ENCODE measurements at places on chromosomes 6 and 20. TPM values are rescaled to one million over a fixed set of nuclear protein-coding genes. Genes with fewer than 3 reads are reported as not detected.

The LAMA4 gene
- not detected for total RNA-seq

The CRISP3 gene
- not detected for total RNA-seq

The PNLDC1 gene
- total RNA-seq = 0.31 TPM

The RIPPLY2 gene
- total RNA-seq = not detected

The SGK2 gene
- 0.62 TPM for total RNA-seq

The SFT2D1 gene
- total RNA-seq = 57.2 TPM

The GLO1 gene
- 133 TPM for total RNA-seq

The OR2J3 gene
- total RNA-seq = not detected

The C6orf118 gene
- not detected for total RNA-seq

The CLPSL2 gene
- total RNA-seq = not detected

The CST9 gene
- total RNA-seq = not detected

The EPHA7 gene
- total RNA-seq = not detected

The RIPOR2 gene
- 68.7 TPM for total RNA-seq

The FAM209B gene
- total RNA-seq = 0.93 TPM

The GHRH gene
- not detected for total RNA-seq

The PHF3 gene
- 43.0 TPM for total RNA-seq

The LRRC73 gene
- total RNA-seq = 0.12 TPM

The RAD21L1 gene
- total RNA-seq = not detected

The CLIC5 gene
- 8.0 TPM for total RNA-seq

The LHFPL5 gene
- not detected for total RNA-seq

The GPR6 gene
- total RNA-seq = not detected

The TRAPPC3L gene
- total RNA-seq = not detected

The OPRM1 gene
- not detected for total RNA-seq

The DHX35 gene
- 8.3 TPM for total RNA-seq

The SLC17A9 gene
- total RNA-seq = 9.5 TPM

The POLR3F gene
- 11.3 TPM for total RNA-seq

The PPP1R3G gene
- not detected for total RNA-seq

The LIN28B gene
- not detected for total RNA-seq

The PKIB gene
- 0.48 TPM for total RNA-seq

The CCDC170 gene
- total RNA-seq = not detected

The NOX3 gene
- total RNA-seq = not detected

The CD2AP gene
- 23.6 TPM for total RNA-seq

The C4B gene
- 3.1 TPM for total RNA-seq

The GPR31 gene
- total RNA-seq = not detected

The SPO11 gene
- not detected for total RNA-seq

The DPPA5 gene
- total RNA-seq = not detected

The PAQR8 gene
- total RNA-seq = 12.2 TPM

The CNR1 gene
- total RNA-seq = not detected

The SLC52A3 gene
- not detected for total RNA-seq

The ZSCAN23 gene
- 0.83 TPM for total RNA-seq

The ANGPT4 gene
- not detected for total RNA-seq

The KIF6 gene
- not detected for total RNA-seq

The HSPA12B gene
- total RNA-seq = not detected

The SLC22A2 gene
- total RNA-seq = not detected

The EGFL8 gene
- 7.1 TPM for total RNA-seq

The NR2E1 gene
- not detected for total RNA-seq

The CD24 gene
- 0.26 TPM for total RNA-seq

The CFB gene
- total RNA-seq = 0.76 TPM

The RAET1L gene
- not detected for total RNA-seq

The TBXT gene
- not detected for total RNA-seq

The COL19A1 gene
- total RNA-seq = 0.19 TPM

The VWA7 gene
- 2.1 TPM for total RNA-seq

The ATP5F1E gene
- 82.2 TPM for total RNA-seq

The MYH7B gene
- 0.61 TPM for total RNA-seq

The FGD2 gene
- 0.48 TPM for total RNA-seq

The GJA10 gene
- total RNA-seq = not detected
